ENCODE measurements at places on chromosomes 5 and 9.

GRCh38 chr5:53926026-53926425 is 365.6 kb downstream of the NDUFS4 start:
- no peaks in the 10 kb centered on the region for H3K27me3 ChIP-seq
- H3K4me1 ChIP-seq: peaks cover 16% of the 10 kb centered on the region
- no peak overlapping the region for H3K4me3 ChIP-seq

- peak overlapping the region; percentile 54 for H3K27ac ChIP-seq
- H3K27me3 ChIP-seq: no peaks in the 10 kb centered on the region
- H3K36me3 ChIP-seq: no peaks in the 10 kb centered on the region
- H3K4me1 ChIP-seq: peaks cover 70% of the 10 kb centered on the region
- DNase-seq: no peak
- no peak overlapping the region for H3K4me3 ChIP-seq
These were observed 151.1 kb upstream of the POU5F2 start for GRCh38 chr5:93892481-93892880.

GRCh38 chr9:7606591-7606990 is 193.0 kb downstream of the DMAC1 start:
- no peaks in the 10 kb centered on the region for H3K4me1 ChIP-seq
- no peaks in the 10 kb centered on the region for H3K36me3 ChIP-seq
- H3K27me3 ChIP-seq: no peaks in the 10 kb centered on the region

DNA sequence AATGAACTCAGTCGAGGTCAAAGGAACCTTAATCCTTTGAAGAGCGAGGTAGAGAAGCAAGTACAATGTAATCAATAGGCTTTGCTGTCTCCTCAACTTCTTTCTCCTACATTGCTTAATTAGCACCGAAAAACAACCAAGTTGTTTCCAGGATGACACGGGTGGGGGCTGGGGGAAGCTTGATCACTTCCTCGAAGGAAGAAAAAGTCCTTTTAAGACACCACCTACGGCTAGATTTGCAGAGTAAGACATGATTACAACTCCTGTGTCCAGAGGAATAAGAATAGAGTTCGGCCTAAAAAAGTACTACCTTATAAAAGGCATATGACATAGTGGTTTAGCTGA is 811 bp upstream of the ARRDC3 start:
- H3K4me1 ChIP-seq: no peaks in the 10 kb centered on the region
- no peaks in the 10 kb centered on the region for H3K27me3 ChIP-seq
- H3K4me3 ChIP-seq: peak overlapping the region; percentile 70
- H3K27ac ChIP-seq: peak overlapping the region; percentile 85
- DNase-seq: peak; percentile 23

DNA sequence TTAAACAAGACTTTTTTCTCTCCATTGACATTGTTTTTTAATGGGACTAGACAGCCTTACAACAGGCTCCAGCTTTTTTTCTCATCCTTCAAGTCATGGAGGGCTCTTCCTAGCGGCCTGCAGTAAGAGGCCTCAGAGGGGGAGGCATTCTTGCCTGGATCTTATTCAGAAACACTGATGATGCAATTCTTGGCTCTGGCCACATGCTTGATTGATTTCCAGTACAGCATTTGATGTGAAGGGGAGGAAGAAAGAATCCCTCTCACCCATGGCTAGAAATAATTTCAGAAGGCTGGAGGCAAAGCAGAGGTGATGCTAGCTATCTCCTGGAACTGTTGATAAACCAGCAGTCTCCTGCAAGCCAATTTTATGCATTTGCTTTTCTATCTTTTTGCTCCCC is 324.8 kb downstream of the PRELID2 start:
- H3K27me3 ChIP-seq: no peaks in the 10 kb centered on the region
- no peaks in the 10 kb centered on the region for H3K4me1 ChIP-seq
- H3K36me3 ChIP-seq: no peaks in the 10 kb centered on the region

GRCh38 chr5:135560858-135561257 is 17.9 kb downstream of the CXCL14 start:
- H3K36me3 ChIP-seq: no peaks in the 10 kb centered on the region
- peak; percentile 75 for DNase-seq
- H3K4me1 ChIP-seq: no peaks in the 10 kb centered on the region
- H3K27me3 ChIP-seq: peaks cover 2% of the 10 kb centered on the region
